ENCODE measurements at places on chromosomes 6 and 20.

DNA sequence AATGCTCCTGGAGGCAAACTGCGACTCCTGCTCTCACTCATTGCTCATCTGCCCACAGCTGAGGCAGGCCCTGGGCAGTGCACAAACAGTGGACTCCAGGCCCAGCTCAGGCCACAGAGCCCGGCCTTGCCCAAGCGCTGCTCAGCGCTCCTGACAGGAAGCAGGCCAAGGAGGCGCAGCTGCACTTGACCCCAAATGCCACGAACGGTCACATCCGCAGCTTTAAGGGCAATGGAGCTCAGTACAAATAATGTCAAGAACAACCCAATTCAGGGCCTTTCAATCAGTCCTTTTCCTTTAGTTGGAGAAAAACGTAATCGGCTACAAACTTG is 33.8 kb downstream of the RRBP1 start:
- no peak for DNase-seq

GRCh38 chr20:40449974-40450616 is 238.9 kb downstream of the MAFB start:
- DNase-seq = no peak

GRCh38 chr6:139852488-139853140 is 478.2 kb upstream of the CITED2 start:
- no peak for DNase-seq

DNA sequence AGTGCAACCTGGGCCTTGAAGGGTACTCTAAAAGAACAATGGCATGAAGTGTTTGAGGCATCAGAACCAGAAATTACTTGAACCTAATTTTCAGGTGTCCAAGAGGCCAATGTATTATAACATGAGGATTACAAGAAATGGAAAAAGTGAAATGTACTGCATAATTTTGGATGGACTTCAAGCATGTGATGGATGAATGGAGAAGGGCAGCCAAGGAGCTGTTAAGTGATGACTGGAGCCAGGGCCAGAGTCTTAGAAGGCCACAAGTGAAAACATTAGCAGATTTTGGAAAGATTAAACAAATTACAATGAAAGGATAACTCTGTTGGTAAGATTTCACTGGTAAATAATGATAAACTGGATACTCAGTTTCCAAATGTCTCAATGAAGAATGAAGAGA is 738.2 kb downstream of the CD109 start:
- no peak for DNase-seq

DNA sequence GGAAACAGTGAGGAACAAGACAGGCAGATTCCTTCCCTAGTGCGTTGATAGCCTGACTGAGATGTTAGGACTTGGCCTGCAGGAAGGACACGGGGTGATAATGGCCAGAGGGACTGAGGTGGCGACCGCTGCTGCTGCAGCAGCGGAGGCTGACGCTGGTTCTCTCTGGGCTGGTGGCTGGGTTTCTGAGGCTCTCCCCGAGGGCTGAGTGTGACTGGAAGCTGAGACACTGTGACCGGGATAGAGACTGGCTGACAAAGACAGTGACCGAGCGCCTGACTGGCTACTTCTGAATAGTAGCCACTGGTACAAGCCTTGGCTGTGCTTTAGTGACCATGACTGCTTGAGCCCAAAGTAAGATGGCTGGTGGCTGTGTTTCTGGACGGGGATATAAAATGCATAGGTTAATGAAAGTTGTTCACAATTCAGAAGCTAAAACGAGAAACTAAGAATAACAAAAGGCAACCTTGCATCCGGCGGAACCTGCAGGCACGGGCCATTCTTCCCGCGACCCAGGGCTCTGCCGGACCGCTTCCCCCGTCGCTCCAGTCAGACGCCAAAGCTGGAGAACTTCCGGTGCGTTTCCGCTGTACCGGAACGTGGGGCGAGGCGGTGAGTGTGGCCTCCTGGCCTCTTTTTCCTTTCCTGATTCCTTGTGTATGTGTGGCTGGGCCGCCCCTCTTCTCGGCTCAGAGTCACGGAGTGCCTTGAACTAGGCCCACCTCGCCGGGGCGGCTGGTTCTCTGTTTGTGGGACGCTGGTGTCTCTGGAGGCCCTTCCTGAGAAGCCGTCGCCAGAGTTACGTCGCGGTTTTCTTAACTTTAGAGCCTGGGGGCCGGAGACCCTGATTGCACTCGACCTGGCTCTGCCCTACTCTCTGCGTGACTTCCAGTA is at the start of gene AAR2:
TSS of gene AAR2 (plus strand) at position 587 of the 894 bp plus-strand sequence. CDS start 3,391 bp downstream, outside the sequence.
- DNase-seq = peak; percentile 76

GRCh38 chr20:35711588-35712209 is 12.5 kb downstream of the ROMO1 start:
- DNase-seq = no peak

DNA sequence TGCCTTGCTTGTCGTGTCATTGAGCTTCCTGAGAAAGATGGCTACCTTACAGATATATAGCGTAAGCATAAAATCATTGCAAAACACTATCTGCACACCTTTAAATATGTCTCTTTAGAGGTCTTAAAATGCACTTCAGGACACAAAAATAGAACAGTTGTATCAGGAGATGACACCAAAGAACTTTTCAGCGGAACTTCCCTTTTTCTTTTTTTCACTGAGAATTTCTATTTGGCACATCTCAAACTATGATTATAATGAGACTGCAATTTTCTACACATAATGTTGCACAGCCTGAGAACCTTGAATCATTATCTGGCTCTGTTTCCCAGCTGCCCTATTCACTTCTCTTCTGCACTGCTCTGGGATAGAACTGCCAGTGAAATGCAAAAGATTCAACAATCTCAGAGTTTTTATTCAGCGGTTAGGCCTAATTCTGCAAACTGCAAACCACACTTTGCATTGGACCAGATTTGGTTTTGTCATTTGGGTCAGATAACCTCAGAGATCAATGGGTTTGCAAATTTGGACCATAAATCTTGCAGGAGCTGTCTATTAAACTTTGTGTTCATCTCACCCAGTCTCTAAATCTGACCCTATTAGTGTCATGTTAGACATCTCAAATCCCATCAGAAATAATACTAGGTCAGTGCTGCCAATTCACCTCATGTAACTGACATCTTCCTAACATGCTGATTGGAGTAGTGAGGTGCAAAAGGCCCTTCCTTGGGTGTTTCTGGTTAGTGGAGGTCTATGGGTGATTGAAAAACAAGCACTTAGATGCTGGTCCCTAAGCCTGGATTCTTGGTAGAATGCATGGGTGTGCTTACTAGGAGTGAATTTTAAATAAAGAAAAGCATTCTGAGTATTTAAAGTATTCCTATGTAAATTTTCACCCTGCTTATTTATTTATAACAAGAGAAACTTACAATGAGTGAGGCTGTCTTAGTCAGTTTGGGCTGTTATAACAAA is 382.7 kb downstream of the UTRN start:
- no peak for DNase-seq

- DNase-seq = no peak
Measured at GRCh38 chr20:24720957-24721356, 228.1 kb upstream of the CST7 start.

- DNase-seq = no peak
Measured at GRCh38 chr20:45919542-45920399, 7.8 kb upstream of the PLTP start.

DNA sequence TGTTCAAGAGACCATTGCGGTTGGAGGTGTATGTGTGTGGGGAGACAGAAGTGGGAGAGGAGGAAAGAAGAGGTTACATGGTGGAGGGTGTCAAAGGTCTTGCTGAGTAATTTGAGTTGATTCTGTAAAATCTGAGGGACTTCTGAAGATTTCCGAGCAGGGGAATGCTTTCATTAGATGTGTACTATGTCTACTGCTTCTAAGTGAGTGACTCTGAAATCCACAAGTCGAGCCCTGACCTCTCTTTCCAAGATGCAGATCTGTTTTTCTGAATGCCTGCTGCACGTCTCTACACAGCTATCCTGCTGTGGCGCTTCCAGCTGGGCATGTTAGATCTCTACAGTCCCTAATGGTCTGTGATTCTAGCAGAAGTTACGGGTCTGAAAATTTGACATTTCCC is 209.8 kb downstream of the ATXN1 start:
- no peak for DNase-seq

DNA sequence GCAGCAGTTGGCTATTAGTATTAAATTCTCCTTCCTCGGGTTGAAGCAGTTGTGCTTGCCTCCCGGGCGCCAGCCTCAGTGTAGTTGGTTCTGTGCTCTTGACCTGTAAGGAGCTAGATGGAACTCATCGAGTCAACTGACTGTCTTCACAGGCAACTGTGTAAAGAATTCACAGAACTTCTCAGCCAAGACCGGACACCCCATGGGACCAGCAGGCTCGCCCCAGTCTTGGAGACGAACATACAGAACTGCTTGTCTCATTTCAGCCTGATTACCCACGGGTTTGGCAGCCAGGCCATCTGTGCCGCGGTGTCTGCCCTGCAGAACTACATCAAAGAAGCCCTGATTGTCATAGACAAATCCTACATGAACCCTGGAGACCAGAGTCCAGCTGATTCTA is 8.5 kb downstream of the TFAP2C start:
- DNase-seq = no peak

DNA sequence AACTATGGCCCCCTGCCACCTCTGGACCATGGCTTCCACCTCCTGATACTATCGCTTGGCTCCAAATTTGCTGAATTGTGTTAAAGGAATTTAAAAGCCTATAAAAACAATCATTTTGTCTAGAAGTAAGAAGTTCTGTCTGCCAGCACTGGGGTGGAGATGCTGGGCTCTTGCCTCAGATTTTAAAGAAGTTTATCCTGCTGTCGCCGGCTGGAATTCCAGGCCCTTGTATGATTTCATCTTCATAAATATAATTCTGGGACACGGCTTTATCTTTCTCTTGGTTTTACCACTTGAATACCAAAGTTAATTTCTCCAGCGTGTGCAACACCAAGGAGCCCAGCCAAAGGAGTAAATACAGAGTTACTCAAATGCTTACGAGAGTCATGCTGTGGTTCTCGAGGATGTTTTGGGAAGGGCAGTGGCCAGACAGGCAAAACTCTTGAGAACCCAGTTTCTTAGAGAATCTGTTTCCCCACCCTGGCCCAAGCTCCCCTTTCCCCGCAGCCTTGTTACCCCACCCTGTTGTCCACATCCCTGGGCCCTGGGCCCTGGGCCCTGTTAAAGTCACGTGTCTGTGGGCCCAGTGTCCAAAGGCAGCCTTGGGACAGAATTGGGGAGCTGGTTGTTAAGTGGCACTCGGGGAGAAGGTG is 31.9 kb downstream of the C6orf89 start:
- DNase-seq = no peak

DNA sequence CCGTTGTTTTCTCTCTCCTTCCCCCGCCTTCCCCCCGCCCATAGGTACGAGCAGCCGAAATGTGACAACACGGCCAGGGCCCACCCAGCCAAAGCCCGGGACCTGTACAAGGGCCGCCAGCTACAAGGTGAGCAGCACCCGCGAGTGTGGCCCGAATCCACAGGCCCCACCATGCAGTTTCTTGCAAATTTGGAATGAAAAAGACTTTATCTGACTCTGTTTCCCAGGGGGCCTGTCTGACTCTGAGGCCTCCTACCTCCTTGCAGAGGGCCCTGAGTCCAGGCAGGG is 167.1 kb downstream of the SMOC2 start:
- no peak for DNase-seq

DNA sequence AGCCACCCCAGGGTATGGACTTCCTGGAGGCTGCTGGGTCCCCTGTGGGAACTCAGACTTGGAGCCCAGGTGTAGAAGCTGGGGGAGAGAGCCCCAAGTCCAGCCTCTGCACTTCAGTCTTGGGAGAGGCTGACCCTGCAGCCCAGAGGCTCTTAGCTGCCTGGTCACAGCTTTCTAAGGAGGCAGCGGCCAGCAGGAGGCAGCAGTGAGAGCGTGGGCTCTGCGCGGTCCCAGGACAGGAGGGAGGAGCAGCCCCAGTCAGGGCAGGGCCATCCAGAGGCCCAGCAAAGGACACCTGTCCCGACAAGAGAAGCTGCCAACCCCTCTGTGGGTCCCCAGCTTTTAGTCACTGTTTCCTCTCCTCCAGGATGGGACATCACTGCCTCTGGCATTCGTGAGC is 9.4 kb downstream of the TREML2 start:
- no peak for DNase-seq

DNA sequence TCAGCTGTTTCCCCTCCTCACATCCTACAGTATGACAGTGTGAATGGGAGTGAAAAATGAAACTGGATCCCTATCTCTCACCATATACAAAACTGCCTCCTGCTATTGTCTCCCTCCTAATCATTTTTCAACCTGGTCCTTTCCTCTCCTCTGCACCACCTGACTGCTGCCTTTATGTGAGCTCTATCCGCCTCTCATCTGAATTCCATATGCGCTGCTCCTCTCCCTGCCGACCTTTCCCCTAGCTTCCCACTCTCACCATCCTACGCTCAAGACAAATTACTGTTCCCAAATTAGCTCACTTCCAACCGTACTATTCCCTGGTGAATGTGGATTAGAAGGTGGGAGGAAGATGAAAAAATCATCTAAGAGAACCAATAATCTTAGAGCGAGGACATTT is 148.4 kb upstream of the FBXL4 start:
- DNase-seq = no peak

DNA sequence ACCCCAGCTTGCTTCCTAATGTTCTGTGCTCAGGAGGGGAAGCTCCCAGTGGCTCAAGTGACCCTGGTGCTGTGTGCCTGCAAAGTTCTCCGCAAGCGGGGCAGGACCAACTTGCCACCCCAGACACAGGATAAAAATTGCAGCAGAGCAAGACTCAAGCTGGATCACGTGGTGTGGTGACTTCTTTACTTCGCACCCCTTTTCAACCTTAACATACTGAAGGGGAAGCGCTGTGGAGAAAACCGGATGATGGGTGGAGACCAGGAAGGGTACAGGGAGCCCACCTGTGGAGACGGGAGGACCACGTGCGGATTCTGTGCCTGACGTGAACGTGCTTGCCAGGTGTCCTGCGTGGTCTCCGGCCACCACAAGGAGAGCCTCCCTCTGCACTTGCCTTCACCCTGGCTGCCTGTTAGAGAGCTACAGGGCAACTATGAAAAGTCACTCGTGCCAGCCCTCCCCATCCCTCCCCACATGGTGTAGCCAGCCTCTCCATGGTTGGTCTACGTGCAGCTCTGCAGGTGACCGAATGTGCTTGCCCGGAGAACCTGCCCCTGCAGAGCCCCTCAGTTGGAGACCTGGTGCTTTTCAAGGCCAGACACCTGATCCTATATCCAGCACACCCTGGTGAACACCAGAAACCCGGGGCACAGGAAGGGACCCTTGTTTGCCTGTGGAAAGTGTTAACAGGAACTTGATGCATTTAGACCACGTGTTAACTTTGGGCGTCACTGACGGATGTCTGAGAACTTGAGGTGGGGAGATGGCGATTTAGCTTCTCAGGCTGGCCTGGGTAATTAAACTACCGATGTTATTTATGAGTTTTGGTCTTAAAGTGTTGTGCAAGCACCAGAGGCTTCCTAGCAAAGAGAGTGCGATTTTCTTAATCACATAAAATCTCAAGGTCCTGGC is 23.9 kb upstream of the DACT2 start:
- no peak for DNase-seq
